Stimulated activated CD8-positive, alpha-beta memory T cell treated with anti-CD3 and anti-CD28 coated beads, Interleukin-7, amount 100 ng/mL, for 4 hours (primary cell): ENCODE measurements at places on chromosomes 4 and X.

GRCh38 chr4:80213117-80213815 lies 16.0 kb downstream of the PRDM8 start:
- no peak for DNase-seq

DNA sequence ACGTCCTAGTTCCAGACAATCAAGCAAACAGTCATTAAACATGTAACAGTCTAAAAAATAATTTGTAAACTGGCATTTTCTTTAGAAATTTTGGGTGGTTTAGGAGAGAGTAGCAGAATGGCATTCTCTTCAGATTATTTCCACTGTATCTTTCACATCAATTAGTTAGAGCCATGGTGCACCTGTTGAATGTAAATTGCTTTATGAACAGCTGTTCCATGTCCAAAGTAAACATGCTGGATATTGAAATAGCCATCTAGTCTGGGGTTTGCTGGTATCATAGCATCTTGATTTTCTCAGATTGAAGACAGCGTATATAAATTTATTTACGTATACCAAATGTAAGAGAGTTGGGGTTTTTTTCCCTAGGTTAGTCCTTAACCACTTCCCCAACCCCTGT lies 143.6 kb downstream of the RCHY1 start:
- no peak for DNase-seq

- no peak for DNase-seq
Observed at GRCh38 chrX:38482183-38482582, 79.2 kb upstream of the TSPAN7 start.

GRCh38 chrX:100721328-100721727 lies 10.6 kb downstream of the SYTL4 start:
- DNase-seq = no peak

DNA sequence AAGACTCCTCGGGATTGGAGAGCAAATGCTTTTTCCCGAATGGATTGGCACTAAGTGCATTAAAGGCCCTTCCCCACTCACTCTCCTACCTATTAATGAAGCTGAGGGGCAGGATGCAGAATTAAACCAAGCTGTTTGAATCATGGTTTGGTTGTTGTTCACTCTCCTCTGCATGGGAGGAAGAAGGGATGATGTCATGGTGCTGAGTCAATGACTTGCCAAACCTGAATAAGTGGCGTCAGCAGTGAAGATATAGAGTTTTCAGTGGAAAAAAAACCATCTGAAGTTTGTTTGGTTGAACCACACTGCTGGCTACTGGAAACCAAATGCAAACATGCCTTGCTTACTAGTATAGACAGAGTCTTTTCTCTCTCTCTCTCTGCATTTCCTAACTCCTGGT lies 19.8 kb upstream of the ZXDA start:
- no peak for DNase-seq

GRCh38 chr4:90025248-90025647 lies 101.9 kb upstream of the CCSER1 start:
- no peak for DNase-seq

- DNase-seq = no peak
Observed at GRCh38 chrX:27241981-27242380, 221.2 kb downstream of the PPP4R3C start.

GRCh38 chr4:108917255-108917654 lies 154.4 kb upstream of the ETNPPL start:
- no peak for DNase-seq

- no peak for DNase-seq
Observed at GRCh38 chrX:350148-350533, 31.5 kb upstream of the GTPBP6 start.

GRCh38 chr4:104015680-104016079 lies 295.9 kb upstream of the TACR3 start:
- DNase-seq = no peak

DNA sequence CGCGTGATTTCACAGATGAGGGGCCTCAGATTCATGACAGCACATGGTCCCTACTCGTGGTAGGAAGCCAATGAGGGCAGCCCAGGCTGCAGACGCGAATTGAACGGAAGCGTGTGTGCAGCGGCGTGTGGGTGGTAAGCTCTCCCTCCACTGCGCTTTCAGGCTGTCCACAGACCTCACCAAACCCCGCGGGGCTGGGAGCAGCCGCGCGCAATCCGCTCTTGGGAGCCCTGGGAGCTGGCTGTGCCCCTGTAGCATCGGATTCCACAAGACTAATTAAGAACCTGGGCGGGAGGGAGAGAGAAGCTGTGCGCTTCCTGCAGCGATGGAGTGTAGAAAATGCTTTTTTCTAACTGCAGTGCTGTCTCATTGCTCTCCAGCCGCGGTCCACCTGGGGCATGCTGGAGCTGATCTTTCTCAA lies 134.9 kb downstream of the STOX2 start:
- peak; percentile 1 for DNase-seq

DNA sequence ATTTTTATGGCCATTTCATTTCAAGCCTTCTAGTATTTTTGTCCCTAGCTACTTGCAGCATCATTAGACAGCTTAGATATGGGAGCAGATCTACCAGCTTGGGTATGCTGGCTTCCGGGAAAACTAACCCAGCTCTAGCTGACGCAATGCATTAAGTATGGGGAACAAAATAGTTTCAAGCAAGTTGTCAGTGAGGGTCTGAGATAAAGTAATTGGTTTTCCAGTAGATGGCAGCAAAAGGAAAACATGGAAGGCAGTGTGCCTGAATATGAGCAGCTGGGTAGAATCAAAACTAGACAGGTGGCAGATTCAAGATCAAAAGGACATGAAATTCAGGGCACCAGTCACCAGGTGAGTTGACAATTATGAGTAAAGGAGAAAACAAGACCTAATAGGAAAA lies 340.9 kb upstream of the CTSO start:
- no peak for DNase-seq

GRCh38 chrX:48696909-48697727 lies 584 bp downstream of the SUV39H1 start:
- DNase-seq = no peak

- no peak for DNase-seq
Observed at GRCh38 chrX:19673375-19674040, 158.2 kb upstream of the MAP3K15 start.

GRCh38 chrX:139831017-139831416 lies 101.8 kb downstream of the ATP11C start:
- no peak for DNase-seq

- no peak for DNase-seq
Observed at GRCh38 chr4:12583275-12583674, 900.9 kb downstream of the RAB28 start.

DNA sequence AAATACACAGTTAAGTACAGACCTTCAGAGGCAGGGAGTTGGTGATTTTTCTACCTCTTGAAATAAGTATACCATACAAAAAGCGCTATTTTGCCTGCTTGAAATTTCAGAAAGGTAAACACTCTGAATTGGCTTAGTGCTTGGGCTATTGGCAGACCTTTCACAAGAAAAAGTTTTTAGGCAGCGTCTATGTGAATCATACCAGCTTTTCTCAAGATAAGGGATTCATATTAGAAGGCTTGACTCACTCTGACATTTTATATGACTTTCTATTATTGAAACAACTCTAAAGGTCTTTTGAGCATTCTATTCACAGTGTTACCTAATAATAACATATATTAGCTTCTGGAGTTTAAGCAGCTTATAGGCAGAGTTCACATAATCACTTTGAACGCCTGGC lies 286.4 kb upstream of the FAT1 start:
- DNase-seq = no peak

- no peak for DNase-seq
Observed at GRCh38 chrX:153928846-153929245, 2.8 kb upstream of the ARHGAP4 start.

- no peak for DNase-seq
Observed at GRCh38 chr4:165118256-165118909, 5.7 kb upstream of the TMEM192 start.

DNA sequence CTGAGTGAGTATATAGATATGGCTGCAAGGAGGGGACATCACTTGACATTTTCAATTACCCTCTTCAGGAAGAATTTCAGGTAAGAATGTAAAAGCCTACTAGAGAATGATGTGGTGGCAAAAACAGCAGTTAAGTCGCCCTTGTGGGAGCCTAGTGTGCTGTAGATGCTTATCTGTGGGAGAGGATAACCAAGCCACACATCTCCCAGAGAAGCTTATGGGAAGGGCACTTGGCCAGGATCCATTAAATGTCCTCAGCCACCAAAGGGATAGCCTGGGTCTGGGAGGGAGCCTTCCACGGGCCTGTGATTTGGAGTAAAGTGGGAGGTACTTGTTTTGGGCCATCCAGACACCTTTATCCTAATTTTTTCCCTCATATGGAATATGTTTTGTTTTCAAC lies 41.3 kb upstream of the BCLAF3 start:
- no peak for DNase-seq

DNA sequence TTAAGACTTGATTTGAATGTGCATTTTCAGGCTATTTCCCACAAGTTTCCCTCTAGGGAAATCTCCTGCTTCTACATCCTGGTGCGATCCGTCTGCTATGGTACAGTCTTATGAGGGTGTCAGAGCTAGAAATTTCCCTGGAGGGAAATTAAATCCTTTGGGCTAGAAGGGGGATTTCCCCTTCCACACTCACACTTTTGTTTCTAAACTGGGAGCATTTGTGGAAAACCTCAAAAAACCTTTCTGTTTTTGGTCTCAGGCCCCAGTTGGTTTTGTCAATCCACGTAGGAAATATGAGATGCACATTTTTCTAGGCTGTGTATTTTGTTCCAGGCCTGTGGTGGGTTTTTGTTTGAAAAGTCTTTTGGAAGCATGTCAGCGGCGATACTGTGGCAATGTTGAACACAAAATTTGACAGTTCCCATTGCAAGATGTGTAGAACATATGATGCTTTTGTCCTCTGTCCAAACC lies 17.8 kb downstream of the HMGB3 start:
- DNase-seq = no peak

GRCh38 chrX:57156397-57157049 lies 19.3 kb upstream of the SPIN2A start:
- no peak for DNase-seq

DNA sequence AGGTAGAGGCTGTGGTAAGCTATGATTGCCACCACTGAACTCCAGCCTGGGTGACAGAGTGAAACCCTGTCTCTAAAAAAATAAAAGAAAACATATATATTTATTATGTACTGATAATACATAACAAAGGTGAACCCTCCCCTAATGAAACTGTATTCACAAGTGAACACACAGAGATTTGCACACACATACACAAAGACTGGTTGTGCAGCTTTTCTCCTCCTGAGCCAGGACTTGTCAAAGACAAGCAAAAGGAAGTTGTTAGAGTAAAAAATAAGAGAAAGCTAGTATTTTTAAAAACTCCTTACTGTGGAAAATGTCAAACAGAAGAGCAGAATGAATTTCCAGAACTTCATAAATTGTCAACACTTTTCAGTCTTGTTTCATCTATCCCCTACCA lies 1.5 kb upstream of the GRSF1 start:
- DNase-seq = no peak

GRCh38 chr4:74353858-74354257 lies 11.1 kb upstream of the EREG start:
- no peak for DNase-seq

DNA sequence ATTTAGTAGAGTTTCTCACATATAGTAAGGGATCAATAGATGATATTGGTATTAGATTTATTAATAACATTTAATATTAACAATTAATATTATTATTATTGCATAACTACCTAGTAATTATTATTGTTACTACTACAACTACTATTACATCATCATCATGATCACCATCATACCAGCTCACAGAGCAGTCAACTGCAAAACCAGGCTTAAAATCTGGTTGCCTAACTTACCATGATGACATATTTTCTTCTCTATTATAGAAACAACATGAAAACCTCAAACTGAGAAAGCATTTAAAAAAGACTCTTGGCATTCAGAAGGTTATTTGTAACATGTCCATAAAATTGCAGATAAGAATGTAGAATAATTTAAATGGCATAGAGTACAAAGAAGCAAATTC lies 247.0 kb upstream of the TTC29 start:
- DNase-seq = no peak

DNA sequence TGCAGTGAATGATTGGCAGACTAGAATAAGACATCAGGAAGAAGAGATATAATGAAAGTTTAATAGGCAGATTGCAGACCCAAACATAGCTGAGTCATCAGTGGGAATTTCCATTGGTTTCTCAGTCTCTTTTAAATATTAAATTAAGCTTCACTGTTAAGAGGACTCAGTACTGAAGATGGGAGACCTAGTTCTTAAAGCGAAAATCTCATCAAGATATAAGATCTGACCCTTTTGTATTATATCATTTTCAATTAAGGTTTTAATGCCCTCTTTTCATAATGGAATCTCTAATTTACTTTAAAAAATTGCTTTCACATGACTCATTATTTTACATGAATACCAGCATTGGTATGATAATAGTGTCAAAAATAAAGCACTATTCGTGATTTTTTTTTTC lies 168.9 kb upstream of the ATOH1 start:
- no peak for DNase-seq

DNA sequence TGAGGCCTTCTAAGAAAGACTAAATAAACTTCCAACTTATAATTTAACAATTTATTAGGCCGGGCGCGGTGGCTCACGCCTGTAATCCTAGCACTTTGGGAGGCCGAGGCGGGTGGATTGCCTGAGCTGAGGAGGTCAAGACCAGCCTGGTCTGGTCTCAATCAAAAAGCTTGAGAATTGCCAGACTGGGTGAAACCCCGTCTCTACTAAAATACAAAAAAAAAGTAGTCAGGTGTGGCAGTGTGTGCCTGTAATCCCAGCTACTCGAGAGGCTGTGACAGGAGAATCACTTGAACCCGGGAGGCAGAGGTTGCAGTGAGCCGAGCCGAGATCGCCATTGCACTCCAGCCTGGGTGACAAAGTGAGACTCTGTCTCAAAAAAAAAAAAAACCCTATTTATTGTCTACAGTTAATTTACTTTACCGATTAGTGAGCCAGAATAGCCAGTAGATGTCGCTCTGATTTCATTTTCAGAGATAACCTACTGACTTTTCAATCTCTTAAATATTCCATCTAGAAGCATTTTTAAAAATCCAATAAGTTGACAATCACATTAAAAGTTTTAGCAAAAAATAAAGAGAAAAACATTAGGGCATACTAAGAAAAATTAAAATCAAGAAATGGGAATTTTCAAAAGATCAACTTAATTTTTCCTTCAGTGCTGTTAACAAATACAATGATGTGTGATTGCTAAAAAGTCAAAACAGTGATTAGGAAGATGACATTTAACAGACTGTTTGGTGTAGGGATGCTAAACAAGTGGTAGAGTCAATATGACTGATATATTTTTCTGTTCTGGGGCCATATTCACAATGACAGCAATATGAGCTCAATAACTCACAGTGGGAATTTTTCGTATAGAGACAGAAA lies 4.3 kb upstream of the SHROOM3 start:
- no peak for DNase-seq

GRCh38 chrX:117680286-117680685 lies 436.3 kb downstream of the KLHL13 start:
- DNase-seq = no peak

GRCh38 chr4:120691106-120691505 lies 231.4 kb downstream of the PRDM5 start:
- DNase-seq = no peak

GRCh38 chr4:70187216-70187615 lies 8.3 kb upstream of the ODAM start:
- no peak for DNase-seq

GRCh38 chr4:128863312-128864075 lies 54.0 kb downstream of the JADE1 start:
- DNase-seq = peak; percentile 45

GRCh38 chr4:37392521-37393255 lies 148.1 kb downstream of the NWD2 start:
- DNase-seq = no peak
